ENCODE measurements at places on chromosomes 7 and 10.

DNA sequence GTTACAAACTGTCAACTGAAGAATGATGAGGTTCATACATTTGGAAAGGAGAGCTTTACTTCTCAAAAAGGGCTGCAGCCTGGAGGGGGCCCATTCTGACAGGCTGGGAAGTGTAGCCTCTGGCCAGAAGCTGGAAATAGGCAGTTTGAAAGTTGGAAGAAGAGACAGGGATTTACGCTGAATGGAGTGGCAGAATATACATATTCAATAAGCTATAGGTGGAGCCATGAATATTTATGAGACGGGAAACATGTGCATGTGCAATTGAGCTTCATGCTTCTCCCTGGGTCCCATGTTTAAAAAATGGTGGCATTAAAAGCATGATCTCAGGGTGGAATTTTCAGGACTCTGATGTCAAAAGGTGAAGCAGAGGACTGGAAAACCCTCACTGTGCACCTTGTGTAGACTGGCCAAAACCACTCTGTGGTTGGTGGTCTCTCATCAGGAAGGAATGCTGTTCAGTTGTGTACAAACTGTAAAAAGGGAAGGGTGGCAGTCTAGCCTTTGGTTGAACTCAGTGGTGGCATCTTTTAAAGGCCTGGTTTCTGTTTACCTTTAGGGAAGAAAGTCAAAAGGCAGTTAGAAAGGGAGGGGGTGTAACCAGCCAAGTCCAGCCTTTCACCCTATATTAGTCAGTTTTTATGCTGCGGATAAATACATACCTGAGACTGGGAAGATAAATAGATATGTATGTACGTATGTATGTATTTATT is 7.2 kb upstream of the ACTR3B start:
- no peak for DNase-seq

GRCh38 chr7:33854178-33854577 is 51.2 kb upstream of the BMPER start:
- DNase-seq = no peak

DNA sequence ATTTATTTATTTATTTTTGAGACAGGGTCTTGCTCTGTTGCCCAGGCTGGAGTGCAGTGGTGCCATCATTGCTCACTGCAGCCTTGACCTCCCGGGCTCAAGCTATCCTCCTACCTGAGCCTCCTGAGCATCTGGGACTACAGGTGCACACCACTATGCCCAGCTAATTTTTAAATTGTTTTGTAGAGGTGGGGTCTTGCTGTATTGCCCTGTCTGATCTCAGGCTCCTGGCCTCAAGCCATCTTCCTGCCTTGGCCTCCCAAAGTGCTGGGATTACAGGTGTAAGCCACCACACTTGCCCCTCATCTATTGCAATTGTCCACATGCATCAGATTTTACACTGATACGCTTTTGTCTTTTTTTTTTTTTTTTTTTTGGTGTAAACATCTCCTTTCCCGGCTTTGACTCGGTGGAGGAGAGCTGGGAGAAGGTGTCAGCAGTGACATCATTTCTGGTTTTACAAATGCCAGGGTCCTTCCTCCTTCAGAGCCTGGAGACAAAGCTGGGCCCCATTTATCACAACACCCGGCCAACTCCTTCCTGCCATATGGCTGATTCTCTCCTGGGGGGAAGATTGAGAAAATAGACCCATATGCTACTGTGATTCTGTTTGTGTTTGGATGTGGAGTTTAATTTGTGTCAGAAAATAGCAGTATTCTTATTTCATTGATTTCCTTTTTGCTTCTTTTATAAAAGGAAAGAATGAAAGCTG is 61.3 kb downstream of the GALNT17 start:
- DNase-seq = peak; percentile 97

DNA sequence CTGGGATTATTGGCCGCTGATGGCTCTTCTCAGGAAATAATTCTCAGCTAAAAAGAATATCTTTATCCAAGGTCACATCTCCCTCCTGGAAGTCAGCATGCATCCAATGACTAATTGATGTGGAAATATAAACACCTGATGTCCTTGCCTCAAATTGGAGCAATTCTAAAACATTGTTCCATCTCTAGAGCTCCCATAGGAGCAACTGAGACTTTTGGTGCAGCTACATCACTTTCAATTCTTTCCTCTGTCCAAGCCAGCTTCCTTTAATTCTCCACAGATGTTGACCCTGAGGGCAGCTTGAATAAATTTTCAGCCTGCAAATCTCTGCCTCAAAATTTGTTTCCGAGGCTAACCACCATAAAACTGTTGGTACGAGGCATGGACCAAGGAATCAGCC is 43.9 kb upstream of the KCND2 start:
- no peak for DNase-seq

- no peak for DNase-seq
Observed at GRCh38 chr10:97412891-97413304, 11.8 kb upstream of the RRP12 start.

DNA sequence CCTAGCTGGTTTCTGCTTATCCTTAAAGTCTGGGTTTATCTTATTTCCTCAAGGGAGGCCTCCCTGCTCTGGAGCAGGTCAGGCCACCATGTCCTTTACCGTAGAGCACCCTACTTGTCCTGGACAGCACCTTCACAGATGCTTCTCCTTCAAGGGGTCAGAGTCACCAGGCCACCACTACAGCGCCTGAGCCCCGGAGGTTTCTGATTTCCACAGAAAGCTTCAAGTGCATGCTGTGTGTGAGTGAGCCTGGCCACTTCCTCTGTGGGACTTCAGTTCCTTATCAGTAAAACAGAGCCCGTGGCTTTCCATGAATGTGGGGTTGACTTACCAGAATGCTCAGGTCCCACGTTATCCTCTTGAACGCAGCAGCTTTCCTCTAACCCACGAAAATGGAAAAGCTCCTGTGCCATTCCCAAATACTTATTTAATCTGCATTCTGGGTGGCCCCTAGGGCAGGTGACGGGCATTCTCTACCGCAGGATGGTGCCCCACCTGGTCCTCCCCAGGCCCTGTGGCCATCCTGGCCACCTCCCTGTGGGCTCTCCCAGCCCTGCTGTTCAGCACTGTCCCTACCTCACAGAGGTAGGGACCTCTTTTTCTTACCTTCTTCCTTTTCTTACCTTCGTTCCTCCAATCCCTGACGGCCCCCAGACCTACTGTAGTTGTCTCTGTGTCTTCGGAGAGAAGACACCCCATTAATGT is 1.4 kb upstream of the DOCK1 start:
- DNase-seq = no peak

DNA sequence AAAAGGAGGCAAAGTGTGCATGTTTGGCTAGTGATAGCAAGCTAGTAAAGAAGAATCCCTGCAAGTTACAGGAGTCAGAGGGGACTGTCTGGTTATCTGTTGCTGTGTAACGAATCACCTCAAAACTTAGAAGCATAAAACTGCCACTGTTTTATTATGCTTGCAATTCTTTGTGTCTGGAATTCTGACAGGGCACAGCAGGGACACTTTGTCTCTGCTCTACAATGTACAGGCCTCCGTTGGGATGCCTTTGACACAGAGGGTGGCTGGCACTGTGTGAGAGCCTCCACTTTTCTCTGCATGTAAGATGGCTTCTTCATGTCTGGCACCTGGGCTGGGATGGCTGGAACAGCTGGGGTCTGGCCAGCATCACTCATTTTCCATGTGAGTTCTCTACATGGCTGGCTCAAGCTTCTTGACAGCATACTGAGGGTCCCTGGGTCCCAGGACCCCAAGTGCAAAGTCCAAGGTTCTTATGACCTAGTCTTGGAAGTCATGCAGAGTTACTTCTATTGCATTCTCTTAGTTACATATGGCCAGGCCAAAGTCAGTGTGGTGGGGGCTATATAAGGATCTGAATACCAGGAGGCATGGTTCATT is 276.9 kb downstream of the RPS24 start:
- no peak for DNase-seq

- no peak for DNase-seq
Observed at GRCh38 chr7:151381098-151381347, 28.8 kb downstream of the WDR86 start.

- DNase-seq = no peak
Observed at GRCh38 chr7:96131525-96131924, 190.4 kb downstream of the SLC25A13 start.

DNA sequence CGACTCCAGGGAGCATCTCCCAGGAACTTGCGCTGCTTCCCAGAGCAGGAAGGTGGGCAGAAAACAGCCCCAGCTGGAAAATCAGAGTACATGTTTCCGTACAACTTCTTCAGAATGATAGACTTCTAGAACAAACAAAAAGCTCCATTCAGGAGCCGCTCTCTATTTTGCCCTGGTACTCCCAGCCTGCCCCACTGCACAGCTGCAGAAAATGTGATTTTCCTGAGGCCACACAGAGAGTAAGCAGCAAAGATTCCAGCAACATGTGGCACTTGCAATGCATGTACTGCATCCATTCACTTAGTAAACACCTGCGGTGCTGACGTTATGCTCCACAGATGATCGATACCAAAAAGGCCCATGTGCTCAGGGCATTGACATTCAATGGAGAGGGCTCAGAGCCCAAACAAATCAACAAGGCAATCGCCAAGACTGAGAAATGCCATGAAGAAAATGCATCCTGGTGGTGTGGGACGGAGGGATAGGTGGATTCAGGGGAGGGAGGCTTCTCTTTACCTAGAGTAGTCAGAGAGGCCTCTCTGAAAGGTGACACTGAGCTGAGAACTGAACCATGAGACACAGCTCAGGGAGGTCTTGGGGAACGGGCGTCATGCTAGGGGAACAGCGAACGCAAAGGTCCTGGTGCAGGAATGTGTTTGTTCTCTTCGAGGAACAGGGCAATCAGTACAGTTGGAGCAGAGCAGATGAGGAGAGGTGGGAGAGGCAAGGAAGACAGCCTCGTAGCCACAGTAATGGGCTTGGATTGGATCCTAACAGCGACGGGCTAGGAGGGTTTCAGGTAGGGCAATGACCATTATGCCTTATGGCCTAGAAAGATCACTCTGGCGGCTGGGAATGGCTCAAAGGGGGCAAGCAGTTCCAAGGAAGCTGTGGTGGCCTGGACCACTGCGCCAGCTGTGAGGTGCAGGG is 35.3 kb upstream of the DUSP5 start:
- DNase-seq = no peak

GRCh38 chr10:53864846-53865245 is 936.2 kb downstream of the PCDH15 start:
- no peak for DNase-seq

GRCh38 chr10:97512993-97513392 is 14.3 kb downstream of the UBTD1 start:
- DNase-seq = peak; percentile 50

GRCh38 chr10:70779088-70779487 is 6.1 kb downstream of the TBATA start:
- peak; percentile 35 for DNase-seq

GRCh38 chr10:188546-188945 is 53.3 kb downstream of the ZMYND11 start:
- DNase-seq = no peak

GRCh38 chr10:72564596-72564995 is 61.3 kb downstream of the MICU1 start:
- DNase-seq = no peak

DNA sequence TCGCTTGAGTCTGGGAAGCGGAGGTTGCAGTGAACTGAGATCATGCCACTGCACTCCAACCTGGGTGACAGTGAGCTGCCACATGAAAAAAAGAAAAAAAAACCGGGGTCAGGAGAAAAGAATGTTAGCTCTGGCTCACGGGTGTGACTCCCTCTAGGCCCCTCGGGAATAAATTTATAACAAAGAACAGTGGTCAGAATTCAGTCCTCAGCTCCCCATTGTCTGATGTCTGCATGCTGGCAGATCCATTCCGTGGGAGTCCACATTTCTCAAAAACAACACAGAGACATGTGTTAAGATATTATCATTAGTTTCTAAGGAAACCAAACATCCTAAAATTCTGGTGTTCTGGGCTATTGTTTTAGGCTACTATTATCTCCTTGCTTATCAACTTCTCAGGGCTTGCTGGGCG is 90.6 kb downstream of the MARCHF5 start:
- no peak for DNase-seq

DNA sequence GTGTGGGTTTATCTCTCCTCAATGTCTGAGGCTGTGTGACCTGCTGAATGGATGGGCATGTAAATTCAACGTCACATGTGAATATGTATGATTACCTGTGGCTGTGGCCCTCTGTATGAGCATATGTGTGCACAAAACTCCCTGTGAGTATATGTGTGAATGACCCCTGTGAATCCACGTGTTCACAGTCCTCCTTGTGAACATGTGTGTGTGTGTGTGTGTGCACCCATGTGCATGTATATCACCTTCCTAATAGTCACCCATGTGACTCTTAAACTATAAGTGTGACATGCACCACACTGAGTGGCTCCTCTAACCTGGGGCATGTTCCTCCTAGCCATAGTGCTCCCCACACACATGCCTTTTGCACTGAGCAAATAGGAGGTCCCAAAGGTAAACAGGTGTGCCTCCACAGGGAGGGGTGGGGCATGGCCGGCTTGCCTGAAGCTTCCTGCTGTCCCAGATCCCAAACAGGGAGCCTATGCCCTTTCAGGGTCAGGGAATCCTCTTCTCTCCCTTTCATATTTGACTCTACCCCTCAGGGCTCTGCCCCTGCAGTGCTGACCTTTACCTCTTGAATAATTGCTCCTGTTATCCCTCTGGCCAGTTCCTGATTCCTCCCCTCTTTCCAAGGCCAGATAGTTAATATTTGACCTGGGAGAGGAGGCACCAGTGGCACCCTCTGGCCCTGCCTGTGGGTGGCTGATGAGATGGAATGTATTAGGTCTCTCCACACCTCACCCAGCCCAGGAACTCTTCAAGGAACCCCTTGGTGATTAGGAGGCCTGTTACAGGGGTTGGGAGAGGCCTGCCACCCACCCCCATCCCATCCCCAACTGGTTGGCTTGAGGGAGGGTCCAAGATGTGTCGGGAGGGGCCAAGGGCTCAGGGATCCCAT is 1.9 kb downstream of the SEMA4G start:
- DNase-seq = no peak

DNA sequence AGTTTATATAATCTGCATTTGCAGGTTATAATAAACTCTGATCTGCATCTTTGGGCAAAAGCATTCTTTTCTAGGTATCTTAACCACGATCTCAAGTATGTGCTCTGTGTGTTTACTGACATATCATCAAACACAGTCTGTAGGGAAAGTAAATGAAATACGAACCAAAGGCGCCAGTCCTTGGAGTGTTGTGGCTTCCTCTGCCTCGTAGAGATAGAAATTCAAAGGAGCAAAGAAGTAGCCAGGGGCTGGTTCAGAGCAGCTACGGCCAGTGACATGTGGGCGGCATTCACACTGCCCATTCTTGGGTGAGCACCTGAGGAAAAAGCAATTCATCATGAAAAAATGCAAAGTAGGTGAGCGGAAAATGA is 38.7 kb downstream of the LAMB4 start:
- no peak for DNase-seq

- DNase-seq = no peak
Observed at GRCh38 chr7:148723846-148724245, 25.1 kb downstream of the CUL1 start.

- DNase-seq = no peak
Observed at GRCh38 chr10:89900554-89900953, 199.2 kb downstream of the KIF20B start.

GRCh38 chr7:2321020-2321419 is 6.8 kb upstream of the SNX8 start:
- DNase-seq = peak; percentile 52

GRCh38 chr7:117669818-117670217 is 190.0 kb downstream of the CFTR start:
- no peak for DNase-seq
